ENCODE measurements at places on chromosomes 6 and 20. TPM values are rescaled to one million over a fixed set of nuclear protein-coding genes. Genes with fewer than 3 reads are reported as not detected.
A peak's percentile ranks its signal among the peaks of the same experiment; 100 is the strongest.

DNA sequence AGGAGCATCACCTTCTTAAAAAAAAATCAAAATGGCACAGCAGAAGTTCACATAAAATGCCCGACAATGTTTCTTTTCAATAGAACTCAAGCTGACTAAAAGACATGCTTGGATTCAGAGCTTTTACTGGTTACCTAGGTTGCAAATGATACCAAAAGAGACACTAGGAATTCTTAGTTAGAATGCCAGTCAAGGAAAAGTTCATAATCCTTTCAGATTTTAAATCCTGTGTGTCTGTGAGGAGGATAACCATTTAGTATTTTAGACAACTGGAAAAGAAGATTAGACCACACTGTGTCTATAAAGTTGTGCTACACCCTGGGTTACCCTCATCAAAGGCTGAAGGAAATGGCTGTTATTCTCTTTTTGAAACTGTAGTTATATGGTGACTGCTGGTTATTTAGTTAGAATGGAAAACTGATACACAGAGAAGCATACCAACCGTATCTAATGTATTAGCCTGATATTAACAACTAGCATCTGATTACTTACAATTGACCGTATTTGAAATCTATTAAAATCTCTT lies 139.5 kb downstream of the GJA10 start:
- no peaks in the 10 kb centered on the region for H3K4me1 ChIP-seq
- no peak for DNase-seq
- H3K4me3 ChIP-seq, result no peak overlapping the region
- no peak overlapping the region for H3K27ac ChIP-seq
- no peaks in the 10 kb centered on the region for H3K27me3 ChIP-seq

GRCh38 chr6:128305228-128305627 lies 215.2 kb downstream of the PTPRK start:
- H3K36me3 ChIP-seq, result no peaks in the 10 kb centered on the region
- DNase-seq, result no peak
- no peaks in the 10 kb centered on the region for H3K27me3 ChIP-seq
- no peak overlapping the region for H3K4me3 ChIP-seq
- no peak overlapping the region for H3K27ac ChIP-seq
- no peaks in the 10 kb centered on the region for H3K4me1 ChIP-seq

DNA sequence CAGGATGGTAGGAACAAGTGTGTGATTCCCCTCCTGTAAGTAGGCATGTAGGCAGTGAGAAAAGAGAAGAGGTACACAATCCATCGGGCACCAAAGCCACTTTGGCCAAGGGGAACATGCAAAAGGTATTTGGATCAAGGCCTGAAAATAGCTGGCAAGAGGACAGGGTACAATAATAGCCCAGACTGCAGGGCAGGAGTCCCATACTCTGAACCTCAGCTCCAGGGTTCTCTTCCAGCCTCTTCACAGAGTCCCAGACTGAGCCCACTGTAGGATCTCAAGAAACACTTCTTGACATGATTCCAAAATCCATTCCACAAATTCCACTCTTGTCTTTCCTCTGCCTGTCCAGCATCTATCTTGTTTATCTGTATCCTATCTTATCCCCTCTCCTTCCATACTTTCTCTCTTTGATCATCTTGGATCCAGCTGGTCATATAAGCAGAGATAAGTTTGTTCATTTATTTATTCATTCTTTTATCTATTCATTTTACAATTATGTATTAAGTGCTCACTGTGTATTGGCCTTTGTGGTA lies 19.7 kb downstream of the ACSS2 start:
- H3K27ac ChIP-seq, result no peak overlapping the region
- peaks cover 40% of the 10 kb centered on the region for H3K36me3 ChIP-seq
- no peak for DNase-seq
- H3K27me3 ChIP-seq, result no peaks in the 10 kb centered on the region

DNA sequence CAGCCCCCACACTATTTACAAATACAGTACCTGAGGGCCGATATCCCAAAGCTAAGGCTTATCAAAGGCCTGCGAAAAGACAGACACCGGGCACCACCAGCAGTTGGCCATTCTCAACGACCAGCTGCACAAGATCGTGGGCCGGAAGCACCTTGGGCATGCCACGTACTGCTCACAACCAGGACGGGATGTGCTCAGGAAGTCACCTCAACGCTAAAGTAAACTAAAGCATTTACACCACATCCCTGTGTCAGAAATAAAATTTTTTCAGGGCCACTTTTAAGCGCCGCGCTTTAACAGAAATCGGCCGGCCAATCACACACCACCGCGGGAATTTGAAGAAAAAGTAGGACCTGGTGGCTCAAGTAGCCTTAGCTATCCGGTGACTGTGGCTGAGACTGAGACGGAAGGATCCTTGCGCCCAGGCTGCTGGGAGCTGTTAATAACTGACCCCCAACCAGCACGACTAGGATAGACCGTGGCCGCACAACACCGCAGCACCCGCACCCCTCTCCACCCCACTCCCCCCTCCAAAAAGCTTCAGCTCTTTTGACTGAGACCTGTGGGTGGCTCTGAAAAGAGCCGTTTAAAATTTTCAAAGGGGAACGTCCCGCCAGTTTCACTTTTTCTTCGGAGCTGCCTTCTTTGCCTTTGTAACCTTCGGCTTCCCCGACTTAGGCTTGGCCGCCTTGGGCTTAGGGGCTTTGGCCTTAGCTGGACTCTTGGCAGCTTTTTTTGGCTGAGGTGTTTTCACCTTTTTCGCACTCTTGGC lies 131.2 kb upstream of the BTN3A2 start:
- peak; percentile 65 for DNase-seq

GRCh38 chr6:159121486-159121885 lies 47.7 kb upstream of the FNDC1 start:
- no peak for DNase-seq
- H3K27me3 ChIP-seq, result peaks cover 43% of the 10 kb centered on the region
- no peak overlapping the region for H3K27ac ChIP-seq
- no peaks in the 10 kb centered on the region for H3K4me1 ChIP-seq
- H3K36me3 ChIP-seq, result no peaks in the 10 kb centered on the region

- H3K27ac ChIP-seq, result peak overlapping the region; percentile 90
- peaks cover 17% of the 10 kb centered on the region for H3K4me1 ChIP-seq
- peaks cover 7% of the 10 kb centered on the region for H3K36me3 ChIP-seq
Measured at GRCh38 chr6:129684903-129685661, 24.9 kb downstream of the ARHGAP18 start.

- H3K27me3 ChIP-seq, result no peaks in the 10 kb centered on the region
- no peaks in the 10 kb centered on the region for H3K4me1 ChIP-seq
- H3K4me3 ChIP-seq, result no peak overlapping the region
- no peak for DNase-seq
Measured at GRCh38 chr6:146753306-146753705, 154.5 kb downstream of the ADGB start.

DNA sequence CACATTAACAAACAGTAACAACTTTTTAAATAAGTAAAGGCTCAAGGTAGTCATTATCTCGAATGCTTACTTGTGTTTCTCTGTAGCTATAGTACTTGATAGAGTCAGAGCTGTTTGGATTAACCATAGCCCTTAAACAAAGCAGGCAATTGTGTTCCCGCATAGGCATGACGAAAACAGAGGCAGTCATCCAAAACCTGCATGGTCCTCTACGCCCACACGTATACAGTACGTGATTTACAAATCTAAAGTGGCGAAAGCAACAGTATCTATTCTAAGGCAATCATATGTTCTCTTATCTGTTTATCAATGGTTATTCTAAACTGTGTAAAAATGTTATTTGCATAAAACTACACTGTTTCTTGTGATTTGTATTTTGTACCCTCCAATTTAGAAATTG lies 31.8 kb downstream of the HFE start:
- H3K4me3 ChIP-seq, result no peak overlapping the region
- H3K27me3 ChIP-seq, result no peaks in the 10 kb centered on the region
- peaks cover 8% of the 10 kb centered on the region for H3K4me1 ChIP-seq
- peak; percentile 67 for DNase-seq
- H3K36me3 ChIP-seq, result peaks cover 35% of the 10 kb centered on the region

- no peak for DNase-seq
- no peaks in the 10 kb centered on the region for H3K4me1 ChIP-seq
- H3K27ac ChIP-seq, result no peak overlapping the region
- H3K27me3 ChIP-seq, result peaks cover 12% of the 10 kb centered on the region
Measured at GRCh38 chr6:17021539-17021889, 80.3 kb upstream of the STMND1 start.

GRCh38 chr20:62387933-62388635 lies 1.2 kb downstream of the RPS21 start:
- peaks cover 51% of the 10 kb centered on the region for H3K36me3 ChIP-seq
- peak overlapping the region; percentile 100 for H3K4me3 ChIP-seq
- no peaks in the 10 kb centered on the region for H3K27me3 ChIP-seq

- H3K36me3 ChIP-seq, result no peaks in the 10 kb centered on the region
- no peak for DNase-seq
- H3K27ac ChIP-seq, result no peak overlapping the region
- H3K4me1 ChIP-seq, result no peaks in the 10 kb centered on the region
- H3K27me3 ChIP-seq, result no peaks in the 10 kb centered on the region
Measured at GRCh38 chr6:5771759-5772390, 234.8 kb downstream of the NRN1 start.

DNA sequence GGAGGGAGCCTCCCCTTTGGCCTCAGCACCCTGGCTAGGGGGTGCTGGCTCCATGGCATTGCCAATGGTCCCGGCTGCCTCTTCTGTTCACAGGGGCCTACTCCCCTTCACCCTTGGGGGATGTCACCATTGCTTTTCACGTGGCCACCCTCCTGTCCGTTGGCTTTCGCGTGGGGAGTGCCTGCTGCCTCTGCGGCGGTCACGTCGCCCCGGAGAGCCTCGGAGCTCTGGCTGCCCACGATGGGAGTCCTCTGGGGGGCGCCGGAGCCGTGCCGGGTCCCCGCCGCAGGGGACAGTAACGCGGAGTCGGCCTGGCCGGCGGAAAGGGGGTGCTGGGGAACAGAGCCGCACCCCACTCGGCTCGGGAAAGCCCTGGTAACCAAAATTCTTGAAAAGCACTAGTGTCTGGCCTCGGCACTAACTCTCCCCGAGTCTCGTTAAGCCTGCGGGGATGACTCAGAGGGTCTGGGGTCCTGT lies 661 bp upstream of the HEBP2 start:
- H3K4me1 ChIP-seq, result peaks cover 10% of the 10 kb centered on the region
- H3K4me3 ChIP-seq, result peak overlapping the region; percentile 58
- peak; percentile 69 for DNase-seq
- peak overlapping the region; percentile 87 for H3K27ac ChIP-seq
- no peaks in the 10 kb centered on the region for H3K27me3 ChIP-seq

DNA sequence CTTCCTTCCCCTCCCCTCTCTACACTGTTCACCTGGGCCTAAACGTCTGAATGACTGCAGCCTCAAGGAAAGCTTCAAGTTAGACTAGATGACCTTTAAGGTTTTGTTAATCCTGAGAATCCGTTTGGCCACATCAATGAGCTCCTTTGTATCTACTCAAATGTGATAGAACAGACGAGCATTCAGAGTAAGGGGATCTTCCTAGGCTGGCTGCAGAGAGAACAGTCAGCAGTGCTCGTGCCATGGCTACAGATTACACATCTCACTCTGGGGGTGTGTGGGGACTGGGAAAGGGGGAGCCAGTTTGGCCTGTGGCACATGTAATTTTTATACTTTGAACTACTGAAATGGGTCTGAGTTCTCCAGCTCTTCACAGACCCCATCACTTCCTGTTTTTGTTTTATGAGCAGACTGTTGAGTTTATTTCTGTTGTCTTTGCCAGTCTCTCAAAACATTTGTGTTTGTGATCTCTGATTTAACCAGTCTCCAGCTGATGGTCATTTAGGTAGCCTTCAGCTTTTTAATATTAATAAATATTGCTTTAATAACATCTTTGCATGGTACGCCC lies 50.9 kb downstream of the KCNS1 start:
- H3K27ac ChIP-seq, result no peak overlapping the region
- DNase-seq, result no peak
- H3K4me3 ChIP-seq, result no peak overlapping the region
- H3K36me3 ChIP-seq, result peaks cover 22% of the 10 kb centered on the region
- H3K4me1 ChIP-seq, result no peaks in the 10 kb centered on the region

GRCh38 chr6:25774120-25774715 lies 19.7 kb downstream of the SLC17A4 start:
- no peaks in the 10 kb centered on the region for H3K36me3 ChIP-seq
- DNase-seq, result no peak
- no peak overlapping the region for H3K27ac ChIP-seq
- no peaks in the 10 kb centered on the region for H3K4me1 ChIP-seq

GRCh38 chr6:79421707-79422484 lies 115.3 kb downstream of the LCA5 start:
- no peaks in the 10 kb centered on the region for H3K27me3 ChIP-seq
- H3K36me3 ChIP-seq, result no peaks in the 10 kb centered on the region
- H3K4me3 ChIP-seq, result no peak overlapping the region
- no peak overlapping the region for H3K27ac ChIP-seq

- H3K4me3 ChIP-seq, result no peak overlapping the region
- DNase-seq, result no peak
- peaks cover 2% of the 10 kb centered on the region for H3K36me3 ChIP-seq
- H3K27me3 ChIP-seq, result no peaks in the 10 kb centered on the region
Measured at GRCh38 chr6:38068854-38069590, 249.5 kb downstream of the ZFAND3 start.

- no peaks in the 10 kb centered on the region for H3K36me3 ChIP-seq
- no peak overlapping the region for H3K27ac ChIP-seq
- no peak overlapping the region for H3K4me3 ChIP-seq
- no peak for DNase-seq
- peaks cover 25% of the 10 kb centered on the region for H3K27me3 ChIP-seq
Measured at GRCh38 chr6:168557512-168557911, 116.5 kb downstream of the SMOC2 start.

DNA sequence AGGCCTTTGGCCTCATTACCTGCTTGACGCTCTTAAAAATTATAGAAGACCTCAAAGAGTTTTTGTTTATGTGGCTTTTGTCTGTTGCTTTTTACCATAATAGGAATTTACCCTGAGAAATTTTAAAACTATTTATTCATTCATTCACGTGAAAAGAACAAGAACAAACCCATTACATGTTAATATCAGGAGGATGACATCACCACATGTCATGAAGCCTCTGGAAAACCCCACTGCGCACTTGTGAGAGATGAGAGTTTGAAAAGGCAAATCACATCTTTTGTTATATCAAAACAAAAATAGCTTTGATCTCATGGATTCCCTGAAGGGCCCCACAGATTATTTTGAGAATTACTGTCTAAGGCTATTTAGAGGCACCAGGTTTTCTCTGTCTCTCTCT lies 61.3 kb upstream of the EYA2 start:
- peaks cover 5% of the 10 kb centered on the region for H3K27me3 ChIP-seq
- no peaks in the 10 kb centered on the region for H3K4me1 ChIP-seq
- no peak overlapping the region for H3K4me3 ChIP-seq
- H3K36me3 ChIP-seq, result no peaks in the 10 kb centered on the region

FOXS1 gene
- total RNA-seq, result not detected

ADTRP gene
- 11.7 TPM for total RNA-seq

NKX2-4 gene
- not detected for total RNA-seq

SIM1 gene
- not detected for total RNA-seq

SLC17A1 gene
- not detected for total RNA-seq

CD109 gene
- 0.18 TPM for total RNA-seq

PACSIN1 gene
- total RNA-seq, result 0.98 TPM

OR12D3 gene
- not detected for total RNA-seq

AIF1 gene
- 9.4 TPM for total RNA-seq

ANKRD66 gene
- not detected for total RNA-seq

ENPP1 gene
- total RNA-seq, result 0.22 TPM

EEF1A2 gene
- total RNA-seq, result 29.0 TPM

CLIC5 gene
- total RNA-seq, result 0.31 TPM

TRIM38 gene
- total RNA-seq, result 6.3 TPM

Measured in K562 (cell line).